Colonic mucosa (tissue), 4 donors: ENCODE measurements at places on chromosomes 11 and 22. TPM values are rescaled to one million over a fixed set of nuclear protein-coding genes. Genes with fewer than 3 reads are reported as not detected.

The OR51E2 gene
- 0.30 TPM for total RNA-seq

The ART5 gene
- total RNA-seq = not detected

The CELF1 gene
- 76.1 TPM for total RNA-seq

The ASPHD2 gene
- total RNA-seq = 3.8 TPM

The AGBL2 gene
- 2.2 TPM for total RNA-seq

The ACCSL gene
- not detected for total RNA-seq

The HORMAD2 gene
- total RNA-seq = not detected

The GPHA2 gene
- not detected for total RNA-seq

The OR51B4 gene
- not detected for total RNA-seq

The MGAT3 gene
- total RNA-seq = 8.9 TPM

The C2CD2L gene
- total RNA-seq = 27.9 TPM

The SYCE3 gene
- not detected for total RNA-seq

The NXPE4 gene
- 178 TPM for total RNA-seq

The SPI1 gene
- 4.7 TPM for total RNA-seq

The MUC2 gene
- total RNA-seq = 1,438 TPM

The ZNF280B gene
- 0.96 TPM for total RNA-seq

The ZNF280A gene
- not detected for total RNA-seq

The TOMM22 gene
- total RNA-seq = 97.1 TPM

The DEUP1 gene
- total RNA-seq = not detected

The SYT12 gene
- total RNA-seq = 3.4 TPM

The RAG2 gene
- not detected for total RNA-seq

The CADM1 gene
- 5.2 TPM for total RNA-seq

The OTOG gene
- not detected for total RNA-seq

The WBP2NL gene
- 1.9 TPM for total RNA-seq

The TREH gene
- total RNA-seq = 2.8 TPM
